MG63 (cell line): ENCODE measurements at places on chromosomes 16 and 17. TPM values are rescaled to one million over a fixed set of nuclear protein-coding genes. Genes with fewer than 3 reads are reported as not detected.

GRCh38 chr17:55587608-55588139 is 76.4 kb upstream of the SMIM36 start:
- no peak for DNase-seq

GRCh38 chr17:73760439-73760758 is 116.2 kb upstream of the SDK2 start:
- DNase-seq: no peak

GRCh38 chr17:32226886-32227285 is 38.7 kb upstream of the RHBDL3 start:
- no peak for DNase-seq

DNA sequence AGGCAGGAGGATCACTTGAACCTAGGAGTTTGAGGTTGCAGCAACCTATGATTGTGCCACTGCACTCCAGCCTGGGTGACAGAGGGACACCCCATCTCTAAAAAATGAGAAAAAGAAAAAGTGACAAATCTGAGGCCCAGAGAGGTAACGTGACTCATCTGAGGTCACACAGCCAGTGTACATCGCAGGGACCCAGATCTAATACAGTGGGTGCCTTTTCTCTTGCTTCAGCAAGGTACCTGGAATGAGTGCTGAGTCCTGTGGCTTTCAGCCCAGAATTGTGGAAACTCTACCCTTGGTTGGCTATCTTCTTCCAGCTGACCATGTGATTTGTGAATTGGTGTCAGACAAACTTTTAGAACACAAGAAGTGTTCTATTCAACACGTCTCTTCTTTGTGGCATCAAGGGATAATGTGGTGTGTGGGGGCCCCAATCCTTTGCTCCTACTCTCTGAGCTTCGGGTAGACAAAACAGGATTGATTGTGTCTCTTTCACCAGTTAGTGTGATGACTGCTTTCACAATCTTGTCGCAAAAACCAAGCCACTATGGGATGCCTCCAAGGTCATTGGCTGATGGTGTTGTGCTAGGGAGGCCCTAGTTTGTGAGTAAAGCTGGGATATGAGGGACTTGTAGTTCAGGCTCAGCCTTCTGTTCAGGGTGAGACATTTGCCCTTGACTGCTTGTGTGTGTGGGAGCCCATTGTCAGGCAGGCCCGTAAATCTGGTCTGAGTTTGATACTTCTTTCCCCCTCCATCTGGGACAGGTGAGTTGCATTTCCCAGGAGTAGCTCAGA is 71.0 kb downstream of the MSI2 start:
- no peak for DNase-seq

- DNase-seq: no peak
Measured at GRCh38 chr17:19380481-19381301, 2.4 kb downstream of the MAPK7 start.

DNA sequence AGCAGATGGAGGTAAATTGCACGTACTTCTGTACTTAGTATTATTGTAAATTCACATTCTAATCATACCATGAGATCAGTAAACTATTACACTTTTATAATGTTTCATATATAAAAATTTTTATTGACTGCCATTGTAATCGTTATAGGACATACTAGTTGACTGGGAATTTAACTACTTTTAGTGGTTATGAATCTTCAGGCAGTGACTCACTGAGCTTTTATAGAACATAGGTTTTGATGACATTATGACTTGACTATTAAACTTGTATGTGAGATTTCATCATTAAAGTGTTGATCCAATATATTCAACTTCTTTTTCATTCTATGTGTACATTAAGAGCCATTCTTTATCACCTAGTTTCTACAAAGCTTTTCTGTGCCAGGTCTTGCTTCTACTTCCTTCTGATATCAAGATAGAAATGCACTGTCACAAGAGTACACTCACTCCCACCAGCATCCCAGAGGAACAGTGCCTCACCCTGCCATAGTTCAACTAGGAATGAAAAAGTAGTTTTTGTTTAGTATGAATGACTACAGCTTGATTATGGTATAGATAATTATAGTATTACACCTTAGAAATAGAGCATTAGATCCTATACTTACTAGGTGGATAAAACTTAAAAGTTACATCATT is 142.4 kb upstream of the RBL2 start:
- DNase-seq: no peak

GRCh38 chr17:51149163-51149562 is 4.2 kb upstream of the NME1 start:
- no peak for DNase-seq

GRCh38 chr16:52389045-52389444 is 157.9 kb downstream of the TOX3 start:
- DNase-seq: no peak

DNA sequence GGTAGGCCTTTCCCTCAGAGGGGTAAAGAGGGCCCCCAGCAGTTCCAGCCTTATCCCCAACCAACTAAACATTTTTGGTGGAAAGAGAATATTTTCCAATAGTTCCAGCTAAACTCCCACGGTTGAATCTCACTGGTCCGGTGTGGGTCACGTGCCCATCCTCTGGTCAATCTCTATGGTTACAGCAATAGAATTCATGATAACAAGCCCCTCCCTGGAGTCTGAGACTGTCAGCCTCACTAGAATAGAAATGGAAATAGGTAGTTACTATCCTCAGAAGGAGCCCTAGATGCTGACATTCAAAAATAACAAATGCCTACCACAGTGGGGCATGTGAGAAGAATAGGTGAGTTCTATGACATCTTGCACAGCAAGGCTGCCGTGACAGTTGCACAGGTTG is 37.5 kb upstream of the LITAF start:
- DNase-seq: no peak

GRCh38 chr17:47983492-47984223 is 12.7 kb downstream of the CDK5RAP3 start:
- no peak for DNase-seq

DNA sequence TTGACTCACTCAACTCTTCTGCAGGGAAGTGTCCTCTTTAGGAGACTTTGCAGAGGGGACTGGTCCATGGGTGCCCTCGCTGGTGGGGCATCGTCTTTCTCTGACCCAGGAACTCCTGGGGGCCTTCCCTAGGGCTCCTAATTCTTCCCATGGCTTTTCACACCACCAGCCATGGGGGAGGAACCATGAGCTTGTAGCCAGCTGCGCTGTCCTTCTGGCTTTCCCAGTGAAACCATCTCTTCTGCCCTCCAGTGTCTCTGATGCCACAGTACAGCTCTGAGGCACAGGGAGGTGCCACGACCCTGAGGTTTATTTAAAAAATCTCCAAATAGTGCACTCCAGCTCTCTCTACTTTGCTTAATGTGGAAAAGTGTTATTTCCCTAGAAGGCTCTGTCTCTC is 78.6 kb downstream of the SDR42E1 start:
- DNase-seq: no peak

DNA sequence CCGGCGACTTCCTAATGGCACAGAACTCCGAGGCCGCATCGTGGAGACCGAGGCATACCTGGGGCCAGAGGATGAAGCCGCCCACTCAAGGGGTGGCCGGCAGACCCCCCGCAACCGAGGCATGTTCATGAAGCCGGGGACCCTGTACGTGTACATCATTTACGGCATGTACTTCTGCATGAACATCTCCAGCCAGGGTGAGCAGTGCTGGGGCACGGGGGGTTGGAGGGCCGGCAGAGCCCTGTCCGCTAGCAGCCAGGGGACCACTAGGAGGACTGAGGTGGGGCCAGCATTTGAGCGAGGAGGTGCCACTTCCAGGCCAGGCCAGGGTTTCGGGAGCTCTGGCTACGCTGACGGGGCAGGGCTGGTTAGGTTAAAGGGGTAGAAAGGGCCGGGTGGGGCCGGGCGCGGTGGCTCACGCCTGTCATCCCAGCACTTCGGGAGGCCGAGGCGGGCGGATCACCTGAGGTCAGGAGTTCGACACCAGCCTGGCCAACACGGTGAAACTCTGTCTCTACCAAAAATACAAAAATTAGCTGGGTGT is 5.1 kb downstream of the MPG start:
- DNase-seq: no peak

GRCh38 chr17:29607557-29608195 is 14.7 kb downstream of the ANKRD13B start:
- DNase-seq: no peak

GRCh38 chr17:44105941-44106340 is 17.5 kb downstream of the HDAC5 start:
- no peak for DNase-seq

DNA sequence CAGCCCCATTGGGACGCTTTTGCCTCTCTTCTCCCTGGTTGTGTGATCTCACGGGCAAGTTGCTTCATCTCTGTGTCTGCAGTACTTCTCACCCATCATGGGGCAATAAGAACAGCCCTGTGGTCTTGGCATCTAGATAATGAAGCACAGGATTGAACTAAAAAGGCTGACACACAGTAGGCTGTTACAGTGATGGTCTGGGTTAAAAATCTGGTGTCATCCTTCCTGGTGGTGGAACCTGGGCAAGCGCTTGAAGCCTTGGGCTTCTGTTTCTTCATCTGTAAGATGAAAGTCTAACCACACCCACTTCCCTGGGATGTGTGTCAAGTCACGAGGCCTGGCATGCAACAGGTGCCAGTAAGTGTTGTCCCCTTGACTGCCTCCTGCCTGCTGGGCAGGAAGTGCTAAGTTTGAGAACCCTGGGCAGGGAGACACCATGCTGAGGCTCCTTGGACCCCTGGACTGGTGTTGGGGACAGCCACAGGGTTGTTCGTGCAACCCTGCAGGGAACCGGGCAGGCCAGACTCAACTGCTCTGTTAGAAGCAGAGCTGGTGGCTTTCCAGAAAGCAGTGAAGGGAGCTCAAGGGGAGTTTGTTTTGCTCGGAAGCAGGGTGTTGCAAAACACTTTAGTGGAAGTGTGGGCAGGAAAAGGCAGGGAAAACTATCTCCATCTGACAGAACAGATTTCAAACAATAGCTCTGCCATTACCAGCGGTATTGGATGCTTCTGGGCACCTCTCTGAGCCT is 5.9 kb upstream of the MAP2K3 start:
- peak; percentile 31 for DNase-seq

GRCh38 chr16:30914830-30915229 is 8.5 kb upstream of the FBXL19 start:
- no peak for DNase-seq

DNA sequence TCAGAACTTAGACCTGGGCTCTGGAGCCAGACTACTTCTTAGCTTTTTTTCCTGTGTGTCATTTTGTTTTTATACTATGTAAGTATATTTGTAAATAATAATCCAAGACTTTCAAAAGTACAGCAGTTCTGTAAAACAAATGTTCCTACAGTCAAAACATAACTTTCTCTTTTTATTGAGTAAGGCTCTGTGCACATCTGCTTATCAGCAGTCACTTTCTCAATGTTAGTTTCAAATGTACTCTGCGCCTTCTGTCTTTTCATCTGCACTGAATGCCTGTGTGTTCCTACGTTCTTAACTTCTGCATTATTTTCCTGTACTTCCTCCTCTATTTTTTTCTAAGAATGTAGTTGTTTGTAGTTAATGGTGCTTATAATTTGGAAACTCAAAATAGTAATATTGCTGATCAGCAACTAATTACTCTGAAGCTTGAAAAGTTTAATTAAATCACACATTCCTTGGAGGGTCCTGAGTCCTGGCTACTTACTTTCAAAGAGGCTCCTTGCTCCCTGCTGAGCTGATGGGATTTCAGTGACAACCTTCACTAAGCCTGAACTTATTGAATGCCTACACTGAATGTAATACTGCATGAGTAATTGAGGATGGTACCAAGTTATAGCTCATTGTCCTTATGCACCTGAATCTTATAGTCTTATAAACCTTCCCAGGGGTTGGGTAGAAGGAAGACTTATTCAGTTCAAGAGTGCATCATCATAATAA is 329.9 kb downstream of the KCNJ2 start:
- no peak for DNase-seq

DNA sequence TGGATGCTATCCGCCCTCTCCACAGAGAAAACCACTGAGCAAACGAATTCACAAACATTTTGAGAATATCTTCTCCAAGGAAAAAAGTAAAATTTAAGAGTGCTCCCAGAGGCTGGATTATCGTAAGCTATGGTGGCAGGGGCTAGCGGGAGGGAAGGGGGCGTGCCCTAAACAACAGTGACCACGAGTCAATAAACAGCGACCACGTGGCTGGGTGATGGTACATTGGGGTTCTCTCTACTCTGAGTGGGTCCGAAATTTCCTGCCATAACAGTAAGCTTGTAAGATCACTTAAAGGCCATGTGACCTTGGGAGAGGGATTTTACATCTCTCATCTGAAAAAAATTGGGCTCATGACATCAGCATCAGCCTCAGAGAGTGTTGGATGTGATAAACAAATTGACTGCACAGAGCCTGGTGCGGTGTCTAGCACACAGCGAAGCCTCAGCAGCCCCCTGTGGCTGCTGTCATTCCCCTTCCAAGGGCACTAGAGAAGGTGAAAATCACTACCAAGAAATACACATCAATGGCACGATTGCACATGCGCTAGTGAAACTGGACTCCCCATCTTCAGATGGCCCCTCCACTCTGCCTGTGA is 213.2 kb downstream of the XYLT1 start:
- DNase-seq: no peak

The DLG4 gene
- total RNA-seq: 7.5 and 15.3 TPM in 2 replicates

The MEFV gene
- total RNA-seq: 0.07 TPM in 1 of 2 replicates, not detected in the other

The HCRT gene
- not detected in 2 replicates for total RNA-seq

The KRT28 gene
- not detected in 2 replicates for total RNA-seq

The KRT15 gene
- total RNA-seq: 38.4 and 82.2 TPM in 2 replicates

The PRAC1 gene
- total RNA-seq: not detected in 2 replicates

The P2RX1 gene
- not detected in 2 replicates for total RNA-seq

The GNG13 gene
- total RNA-seq: not detected in 2 replicates

The RAB40B gene
- total RNA-seq: 11.1 and 11.6 TPM in 2 replicates

The MINK1 gene
- 15.1 and 19.1 TPM in 2 replicates for total RNA-seq
